ENCODE measurements at places on chromosomes 4 and X.

DNA sequence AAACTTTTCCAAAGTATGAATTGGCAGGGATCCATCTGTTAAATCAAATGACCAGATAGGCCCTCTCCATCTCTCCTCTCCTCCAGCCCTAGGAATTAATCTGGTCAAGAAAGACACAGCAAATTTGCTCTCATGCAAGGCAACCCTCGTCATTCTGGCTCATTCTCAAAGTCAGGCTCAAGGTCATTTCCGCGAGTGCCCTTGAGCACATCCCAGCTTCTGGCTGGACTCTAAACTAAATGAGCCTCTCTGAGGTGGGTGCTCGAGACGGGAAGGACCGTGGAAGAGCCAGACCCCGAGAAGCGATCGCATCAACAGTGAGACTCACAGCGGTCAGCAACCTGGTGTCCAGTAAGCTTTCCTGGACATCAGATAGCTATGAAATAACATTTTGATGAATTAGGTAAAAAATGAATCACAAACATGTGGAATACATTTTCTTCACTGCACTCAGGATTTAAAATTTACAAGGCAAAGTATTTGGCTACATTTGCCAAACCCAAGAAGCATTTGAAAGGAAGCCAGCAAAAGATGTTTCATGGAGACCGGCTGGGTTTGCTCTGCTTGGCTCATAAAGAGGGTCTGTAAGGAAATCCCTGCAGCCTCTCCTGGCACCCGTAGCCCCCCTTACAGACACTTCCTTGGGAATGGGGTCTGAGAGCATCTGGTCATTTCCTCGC lies 121.0 kb downstream of the ENPP6 start:
- no peak for DNase-seq

GRCh38 chr4:47239649-47240048 lies 208.3 kb downstream of the GABRB1 start:
- no peak for DNase-seq

GRCh38 chrX:40952855-40953254 lies 132.4 kb upstream of the USP9X start:
- DNase-seq, result no peak

- DNase-seq, result no peak
These were observed 313.0 kb upstream of the GRID2 start for GRCh38 chr4:91990726-91991125.

DNA sequence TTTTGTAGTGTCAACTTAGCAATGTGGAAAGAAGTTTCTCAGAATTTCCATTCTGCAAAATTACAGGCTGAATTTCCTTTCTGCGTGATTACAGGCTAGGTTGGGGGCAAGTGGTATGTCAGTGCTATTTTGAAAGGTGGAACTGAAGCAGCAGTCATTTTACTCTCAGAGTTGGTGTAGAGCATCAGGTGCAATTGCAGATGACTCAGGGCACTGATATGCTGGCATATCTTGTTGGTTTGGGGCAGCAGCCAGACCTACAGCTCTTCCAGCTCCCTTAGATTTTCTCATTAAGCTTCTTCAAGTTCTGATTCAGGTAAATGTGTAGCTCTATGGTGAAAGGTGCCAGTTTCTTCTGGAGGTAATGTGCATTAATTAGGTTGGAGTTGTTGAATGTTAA lies 930.7 kb upstream of the PCDH10 start:
- no peak for DNase-seq

- peak; percentile 99 for DNase-seq
These were observed at the start of gene SLBP for GRCh38 chr4:1712216-1713002. TSS of gene SLBP (minus strand) at chr4:1712319. CDS start at chr4:1712188, 131 bp downstream.
